NCI-H524 treated with DMSO at 0.1 percent for 48 hours (cell line): ENCODE measurements at places on chromosomes 2 and 18.

GRCh38 chr2:170013802-170014551 is 164.0 kb upstream of the MYO3B start:
- DNase-seq, result peak; percentile 12

- no peak for DNase-seq
Observed at GRCh38 chr18:30616414-30616813, 426.1 kb downstream of the DSC3 start.

DNA sequence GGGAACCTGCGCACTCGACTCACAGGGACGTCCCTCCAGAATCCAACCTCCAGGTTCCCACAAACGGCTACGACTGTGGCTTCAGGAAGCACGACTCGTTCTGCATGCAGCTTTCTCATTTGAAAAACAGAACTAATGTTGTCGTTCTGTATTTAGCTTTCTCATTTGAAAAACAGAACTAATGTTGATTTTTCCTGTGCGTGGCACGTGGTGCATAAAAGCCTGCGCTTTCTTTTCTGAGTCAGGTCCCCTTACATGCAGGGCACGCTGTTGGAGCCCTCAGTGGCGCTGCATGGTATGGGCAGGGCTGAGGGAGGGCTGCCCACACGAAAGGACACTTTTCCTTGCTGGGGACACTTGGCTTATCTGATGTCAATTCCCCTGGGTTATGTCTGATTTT is 124.3 kb downstream of the TMEM18 start:
- no peak for DNase-seq

DNA sequence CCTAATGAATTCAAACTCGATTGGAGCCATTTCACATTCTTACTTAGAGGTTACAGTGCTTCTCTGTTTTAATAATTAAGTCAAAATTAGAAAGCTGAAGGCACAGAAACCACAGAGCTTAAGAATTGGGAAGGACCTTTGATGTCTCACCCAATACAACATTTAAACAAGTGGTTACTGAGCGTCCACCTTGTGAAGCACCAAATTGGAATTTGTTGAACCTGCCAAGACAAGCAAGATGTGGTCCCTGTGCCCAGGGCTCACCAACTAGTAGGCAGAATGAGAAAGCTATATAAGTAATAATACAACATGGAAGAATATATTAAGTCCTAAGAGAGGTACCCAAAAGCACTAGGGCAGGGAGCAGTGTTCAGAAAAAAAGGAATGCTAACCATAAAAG is 64.5 kb upstream of the NPAS2 start:
- DNase-seq, result no peak

GRCh38 chr2:106098081-106098480 is 96.0 kb downstream of the UXS1 start:
- DNase-seq, result no peak

DNA sequence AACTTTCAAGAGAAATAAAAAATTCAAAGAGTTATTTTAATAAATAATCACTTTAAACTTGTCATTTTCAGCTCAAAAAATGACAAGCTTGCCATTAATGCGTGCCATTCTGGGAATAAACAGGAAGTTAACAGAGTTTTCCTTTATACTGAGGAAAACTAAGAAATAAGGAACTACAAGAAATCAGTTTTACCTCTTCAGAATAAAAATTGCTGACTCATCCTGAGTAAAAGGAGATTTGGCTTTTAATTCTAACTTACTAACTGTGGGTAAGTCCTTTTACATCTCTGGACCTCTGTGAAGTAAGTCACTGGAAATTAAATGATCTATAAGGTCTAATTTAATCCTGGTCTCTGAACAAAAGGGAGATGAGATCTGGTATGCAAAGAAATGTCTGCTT is 16.1 kb downstream of the CEBPZ start:
- DNase-seq, result no peak

DNA sequence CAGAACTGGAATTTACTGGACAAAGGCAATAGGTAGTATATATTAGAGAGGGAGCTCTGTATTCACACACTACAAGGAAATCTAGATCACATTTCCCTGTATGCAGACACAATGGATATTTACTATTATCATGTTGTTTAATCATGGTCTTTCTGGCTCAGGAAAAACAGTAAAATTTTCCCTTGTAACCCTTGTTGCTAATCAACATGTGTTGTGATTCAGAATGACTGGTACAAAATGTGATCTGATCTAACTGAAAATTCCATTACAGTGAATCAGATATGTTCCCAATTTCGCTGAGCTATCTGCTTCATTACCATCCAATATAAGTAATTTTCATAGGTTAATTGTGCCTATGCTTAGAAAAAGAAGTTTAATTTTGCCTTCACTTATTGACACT is 1109.7 kb downstream of the LRP1B start:
- DNase-seq, result no peak

DNA sequence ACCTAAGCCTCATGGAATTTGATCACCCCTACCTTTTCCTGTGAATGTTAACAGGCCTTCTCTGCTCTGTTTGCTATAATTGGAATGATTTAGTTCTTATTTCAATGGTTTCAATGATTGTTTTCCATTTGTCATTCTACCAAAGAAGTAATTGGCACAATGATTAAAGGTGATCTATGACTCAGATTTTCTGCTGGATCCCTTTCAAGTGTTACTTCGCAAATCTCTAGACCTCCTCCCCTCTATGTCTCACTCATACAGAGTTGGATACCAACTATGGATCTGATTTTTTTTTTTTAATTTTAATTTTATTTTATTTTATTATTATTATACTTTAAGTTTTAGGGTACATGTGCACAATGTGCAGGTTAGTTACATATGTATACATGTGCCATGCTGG is 29.6 kb upstream of the FAM117B start:
- no peak for DNase-seq

GRCh38 chr2:122390406-122390805 is 635.0 kb downstream of the TSN start:
- DNase-seq, result no peak

DNA sequence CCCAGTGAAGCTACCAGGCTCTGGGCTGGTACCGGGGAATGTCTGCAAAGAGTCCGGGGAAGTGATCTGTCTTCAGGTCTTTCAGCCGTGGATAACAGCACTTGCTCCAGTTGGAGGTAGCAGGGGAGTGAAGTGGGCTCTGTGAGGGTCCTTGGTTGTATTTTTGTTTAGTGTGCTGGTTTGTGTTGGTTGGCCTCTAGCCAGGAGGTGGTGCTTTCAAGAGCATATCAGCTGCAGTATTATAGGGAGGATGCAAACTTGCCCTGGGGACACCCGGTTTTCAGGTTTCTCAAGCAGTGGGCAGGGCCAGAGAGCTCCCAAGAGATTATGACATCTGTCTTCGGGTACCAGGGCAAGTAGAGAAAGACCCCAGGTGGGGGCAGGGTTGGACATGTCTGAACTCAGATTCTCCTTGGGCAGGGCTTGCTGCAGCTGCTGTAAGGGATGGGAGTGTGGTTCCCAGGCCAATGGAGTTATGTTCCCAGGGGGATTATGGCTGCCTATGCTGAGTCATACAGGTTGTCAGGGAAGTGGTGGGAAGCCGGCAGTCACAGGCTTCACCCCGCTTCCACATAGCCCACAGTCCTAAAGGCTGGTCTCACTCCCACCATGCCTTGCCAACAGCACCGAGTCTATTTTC is 34.4 kb downstream of the ACAA2 start:
- no peak for DNase-seq

GRCh38 chr2:51247252-51247805 is 215.4 kb upstream of the NRXN1 start:
- no peak for DNase-seq

DNA sequence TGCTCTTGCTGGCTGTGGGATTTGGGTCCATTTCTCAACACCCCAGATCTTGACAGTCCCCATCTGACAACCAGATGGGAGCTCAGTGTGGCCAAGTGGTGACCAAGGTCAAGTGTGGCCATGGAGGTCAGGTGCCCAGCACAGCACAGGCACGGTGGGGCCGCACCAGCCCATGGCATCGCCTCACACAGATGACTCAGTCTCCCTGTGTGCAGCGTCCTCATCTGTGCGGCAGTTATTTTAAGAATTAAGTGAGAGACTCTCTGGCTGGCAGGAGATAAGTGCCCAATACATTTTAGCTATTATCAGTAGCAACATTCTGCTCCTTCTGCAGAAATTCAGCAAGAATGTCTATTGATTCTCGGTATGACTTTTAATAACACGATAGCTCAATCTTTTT is 167.2 kb downstream of the DDX1 start:
- no peak for DNase-seq

- DNase-seq, result no peak
Observed at GRCh38 chr2:174282441-174282840, 34.1 kb upstream of the OLA1 start.

DNA sequence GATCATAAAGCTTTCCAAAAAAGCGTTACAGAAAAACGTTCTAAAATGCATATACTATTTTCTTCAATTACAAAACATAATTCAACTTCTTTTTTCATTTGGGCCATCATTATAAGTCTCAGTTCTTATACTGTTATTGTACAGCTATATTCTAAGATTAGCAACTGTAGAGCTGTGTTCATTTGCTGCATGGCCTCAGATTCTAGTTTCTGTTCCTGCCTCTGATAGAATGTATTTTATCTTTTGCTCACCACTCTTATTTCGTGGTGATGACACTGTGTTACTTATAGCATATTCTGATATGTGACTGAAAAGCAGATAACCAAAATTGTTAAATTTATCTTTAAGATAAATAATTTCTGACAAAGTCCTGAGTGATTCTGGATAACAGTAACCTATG is 67.2 kb downstream of the PTRHD1 start:
- no peak for DNase-seq

DNA sequence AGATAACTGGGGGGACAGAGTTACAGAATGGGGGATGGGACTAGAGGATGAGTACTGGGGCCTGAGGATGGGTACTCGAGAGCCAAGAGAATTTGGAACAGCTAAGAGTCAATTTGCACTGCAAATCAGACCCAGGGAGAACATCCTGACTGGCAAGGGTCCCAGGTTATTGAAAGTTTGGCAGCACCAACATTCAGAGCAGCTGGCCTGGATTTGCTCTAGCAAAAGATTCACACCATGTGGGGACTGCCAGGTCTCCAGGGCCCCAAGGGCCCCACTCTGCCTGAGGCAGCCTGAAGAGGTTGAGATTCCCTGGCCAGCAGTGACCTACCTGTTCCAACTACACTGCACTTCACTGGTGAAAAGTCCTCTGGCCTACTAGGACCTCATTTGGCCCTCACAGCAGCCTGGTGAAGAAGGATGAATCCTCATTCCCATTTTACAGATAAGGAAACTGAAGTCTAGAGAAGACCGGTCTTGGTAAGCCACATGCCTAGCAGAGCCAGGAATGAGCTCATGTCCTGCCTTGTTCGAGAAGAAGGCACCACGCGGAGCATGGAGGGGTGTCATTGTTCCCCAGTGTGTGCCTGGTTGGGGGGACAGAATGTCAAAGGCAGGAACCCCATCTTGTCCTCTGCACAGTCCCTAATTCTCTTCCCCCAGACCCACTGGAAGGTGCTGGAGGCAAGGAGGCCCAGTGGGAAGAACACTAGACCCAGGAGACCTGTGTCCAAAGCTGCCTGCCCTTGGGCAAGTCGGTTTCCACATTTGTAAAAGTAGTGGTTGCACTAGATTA is 258.6 kb downstream of the TNS1 start:
- no peak for DNase-seq

DNA sequence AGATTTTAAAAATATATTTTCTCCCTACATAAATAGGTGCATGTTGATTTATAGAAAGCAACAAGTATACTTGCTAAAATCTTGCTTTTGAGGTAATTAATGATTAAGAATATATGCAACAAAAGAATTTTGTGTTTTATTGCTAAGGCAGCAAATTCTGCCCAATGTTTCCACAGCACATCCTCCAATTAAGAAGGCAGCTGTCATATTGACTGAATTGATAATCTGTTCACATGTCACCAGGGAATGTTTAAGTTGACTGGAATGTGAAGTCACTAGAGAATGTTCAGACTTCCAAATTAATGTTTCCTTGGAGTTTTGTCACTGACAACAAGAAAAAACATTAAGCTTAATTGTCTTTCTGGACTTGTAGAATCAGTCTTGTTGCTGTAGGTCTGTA is 1602.7 kb upstream of the SLC39A10 start:
- no peak for DNase-seq

GRCh38 chr2:76501641-76502040 is 790.9 kb upstream of the GCFC2 start:
- no peak for DNase-seq

GRCh38 chr2:108701208-108701607 is 18.1 kb upstream of the RANBP2 start:
- no peak for DNase-seq
